ENCODE measurements at places on chromosomes 1 and 21. TPM values are rescaled to one million over a fixed set of nuclear protein-coding genes. Genes with fewer than 3 reads are reported as not detected.
A peak's percentile ranks its signal among the peaks of the same experiment; 100 is the strongest.

OPRD1 gene
- total RNA-seq = not detected

DNA sequence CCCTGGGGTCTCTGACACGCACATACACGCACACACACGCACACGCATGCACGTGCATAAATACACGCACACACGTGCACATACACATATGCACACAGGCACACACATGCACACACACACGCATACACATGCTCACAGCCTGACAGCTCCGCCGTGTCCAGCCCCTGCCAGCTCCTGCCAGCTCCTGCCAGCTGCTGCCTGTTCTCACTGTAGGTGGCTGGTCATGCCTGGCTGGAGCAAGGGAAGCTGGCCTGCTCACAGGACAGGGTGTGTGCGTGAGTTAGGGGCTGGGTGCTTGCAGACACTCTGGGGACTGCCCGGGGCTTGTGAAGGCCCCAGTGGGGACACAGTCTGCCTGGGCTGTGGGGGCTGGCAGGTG is 4.9 kb downstream of the PLCH2 start:
- DNase-seq = no peak

DMAP1 gene
- total RNA-seq = 13.7 TPM

S100A14 gene
- not detected for total RNA-seq

DNA sequence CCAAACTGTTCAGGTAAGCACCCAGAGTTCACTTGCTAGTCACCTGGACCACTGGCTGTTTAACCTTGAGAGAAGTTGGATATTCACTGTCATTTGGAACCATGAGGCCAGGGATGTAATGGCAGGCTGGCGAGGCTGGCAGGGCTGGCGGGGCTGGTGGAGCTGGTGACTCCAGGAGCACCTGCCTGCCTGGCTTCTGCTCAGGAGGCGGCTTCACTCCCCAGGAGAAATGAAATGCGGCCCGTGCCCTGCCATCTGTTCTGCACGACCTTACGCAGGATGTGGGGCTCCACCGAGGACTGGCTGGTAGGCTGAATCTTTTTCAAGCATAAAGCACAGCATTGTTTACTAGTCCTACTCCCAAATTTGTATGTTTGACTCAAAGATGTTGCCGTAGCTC is 22.7 kb upstream of the MX1 start:
- DNase-seq = no peak

DNA sequence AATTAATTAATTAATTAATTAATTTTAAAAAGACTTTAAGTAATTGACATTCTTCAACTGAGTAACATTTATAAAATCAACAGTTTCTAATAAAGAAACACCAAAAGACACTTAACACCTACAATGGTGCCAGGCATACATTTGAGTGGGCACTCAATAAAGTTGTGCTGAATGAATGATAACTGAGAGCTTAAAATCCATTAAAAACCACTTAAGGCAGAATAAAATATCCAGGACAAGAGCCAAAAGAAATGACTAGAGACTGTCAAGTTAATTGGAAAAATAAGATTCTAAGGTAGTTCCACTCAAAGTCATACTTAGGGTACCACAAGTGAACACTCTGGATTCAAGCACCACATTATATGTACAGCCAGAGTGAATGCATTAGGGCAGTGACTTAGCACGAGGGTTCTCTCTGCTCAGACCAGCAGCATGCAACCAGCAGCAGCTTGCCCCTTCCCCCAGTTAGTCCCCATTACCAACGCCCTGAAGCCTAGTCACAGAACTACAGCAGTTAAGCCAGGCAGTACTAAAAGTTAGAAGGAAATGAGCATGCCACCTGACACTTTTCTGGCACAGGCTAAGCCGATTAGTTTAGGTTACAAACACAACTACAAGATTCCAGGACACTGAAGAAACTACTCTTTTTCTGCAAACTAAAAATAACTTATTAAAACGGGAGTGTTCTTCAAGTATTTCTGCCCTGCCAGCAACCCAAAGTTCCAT is 46.5 kb downstream of the LUZP1 start:
- DNase-seq = peak; percentile 81

MTARC1 gene
- 0.59 TPM for total RNA-seq

DNA sequence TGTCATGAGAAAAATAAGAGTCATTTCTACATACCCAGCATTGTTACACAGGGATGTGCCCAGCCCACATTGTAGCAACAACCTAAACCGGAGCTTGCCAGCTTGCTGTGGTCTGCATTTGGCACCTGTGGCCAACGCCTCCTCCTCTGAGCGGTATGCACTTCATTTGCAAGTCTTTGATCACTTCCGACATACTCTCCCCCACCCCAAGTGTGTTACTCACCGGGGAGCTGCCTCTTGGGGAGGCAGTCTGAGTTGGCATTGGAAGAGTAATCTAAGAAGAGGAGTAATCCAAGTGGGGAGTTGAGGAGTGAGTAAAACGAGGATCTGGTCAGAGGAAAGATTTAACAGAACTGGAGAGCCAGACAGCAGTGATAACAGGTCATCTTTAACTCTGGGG is 3.8 kb downstream of the BCL9 start:
- DNase-seq = peak; percentile 95

KCNK2 gene
- total RNA-seq = 9.9 TPM

RHCE gene
- total RNA-seq = 1.4 TPM

DNA sequence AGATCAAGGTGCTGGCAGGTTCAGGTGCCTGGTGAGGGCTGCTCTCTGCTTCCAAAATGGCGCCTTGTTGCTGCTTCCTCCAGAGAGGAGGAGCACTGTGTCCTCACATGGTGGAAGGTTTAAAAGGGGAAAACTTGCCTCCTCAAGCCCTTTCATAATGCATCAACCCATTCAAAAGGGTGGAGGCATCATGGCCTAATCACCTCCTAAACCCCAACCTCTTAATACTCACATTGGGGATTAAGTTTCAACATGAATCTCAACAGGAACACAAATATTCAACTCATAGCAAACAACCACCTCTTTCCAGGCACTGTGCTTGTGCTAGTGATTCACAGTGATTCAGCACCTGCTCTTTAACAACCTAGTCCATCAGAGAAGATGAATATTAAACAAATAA is 4.2 kb downstream of the S100A12 start:
- DNase-seq = no peak

DNA sequence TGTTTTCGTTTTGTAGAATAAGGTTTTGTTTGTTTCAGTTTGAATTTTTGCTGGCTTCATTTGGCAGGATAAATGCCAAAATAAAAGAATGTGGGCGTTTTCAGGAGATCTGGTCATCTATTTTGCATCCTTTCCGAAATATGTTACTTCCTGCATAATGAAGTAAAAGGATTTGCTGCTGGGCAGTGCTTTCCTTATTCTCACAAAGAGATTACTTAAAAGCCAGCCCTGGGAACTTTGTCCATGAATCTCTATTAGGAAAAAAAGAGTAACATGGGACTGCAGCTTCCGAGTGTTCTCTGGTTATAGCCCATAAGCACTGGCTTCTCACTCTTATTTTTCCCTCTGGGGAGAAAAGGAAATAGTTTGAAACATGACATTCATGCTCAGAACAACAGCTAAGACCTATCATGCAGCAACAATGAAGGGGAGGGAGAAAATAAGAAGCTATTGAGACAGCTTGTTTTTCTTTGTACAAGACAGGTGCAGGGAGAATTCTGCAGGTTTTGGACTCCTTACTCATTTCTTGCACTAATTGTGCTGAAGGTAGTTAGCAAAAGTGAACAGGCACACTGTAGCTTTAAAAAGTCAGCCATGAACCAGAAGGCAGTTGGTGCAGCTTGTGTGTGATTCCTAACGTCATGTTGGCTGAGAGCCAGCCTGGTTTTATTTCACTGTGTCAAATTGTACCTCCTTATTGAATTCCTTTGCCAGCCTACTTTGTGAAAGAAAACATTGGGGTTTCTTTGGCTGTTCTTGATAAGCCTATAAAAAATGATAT is at the start of gene SAMD13:
TSS of gene SAMD13 (plus strand) at position 705 of the 781 bp plus-strand sequence. CDS start 1,527 bp downstream, outside the sequence.
- peak; percentile 81 for DNase-seq

DNA sequence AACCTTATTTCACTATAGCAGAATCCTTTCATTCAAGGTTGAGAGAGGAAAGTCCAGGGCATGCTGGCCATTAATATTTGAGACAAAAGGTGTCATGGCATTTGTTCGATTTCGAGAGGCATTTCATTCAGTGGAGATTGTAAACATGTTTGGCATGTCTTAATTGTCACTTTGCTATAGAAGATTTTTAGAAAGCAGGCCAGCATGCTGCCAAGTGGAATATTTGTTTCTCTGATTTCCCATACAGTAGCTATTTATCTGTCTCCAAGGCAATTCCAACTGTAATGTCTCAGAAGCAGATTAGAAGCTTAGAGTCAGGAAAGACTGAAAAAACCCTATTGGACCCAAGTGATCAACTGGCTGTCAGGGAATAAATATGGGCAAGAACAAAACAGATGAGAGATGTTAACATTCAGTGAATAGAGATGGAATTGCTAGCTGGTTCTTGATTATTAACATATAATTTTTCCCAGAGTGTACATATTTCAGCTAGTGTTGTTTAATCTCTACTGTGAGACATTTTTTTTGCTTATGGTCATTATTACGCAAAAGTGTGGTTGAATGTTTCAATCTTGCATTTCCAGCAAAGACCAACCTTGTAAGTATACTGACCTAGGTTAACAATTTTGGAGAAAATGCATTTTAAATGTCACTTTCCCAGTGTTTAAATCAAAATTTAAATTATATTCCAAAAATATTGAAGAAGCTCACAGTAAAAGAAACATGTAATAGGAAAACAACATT is 174.6 kb downstream of the KCNK2 start:
- DNase-seq = no peak

GRCh38 chr1:234931404-234931973 is 197.1 kb downstream of the TOMM20 start:
- no peak for DNase-seq

- no peak for DNase-seq
Observed at GRCh38 chr1:235878082-235878811, 11.5 kb upstream of the LYST start.

SLAMF9 gene
- not detected for total RNA-seq

SPATA17 gene
- total RNA-seq = 0.22 TPM

GRCh38 chr21:34510148-34511142 is 1.6 kb downstream of the KCNE1 start:
- DNase-seq = peak; percentile 76

GRCh38 chr1:5856246-5856815 is 135.9 kb downstream of the NPHP4 start:
- DNase-seq = peak; percentile 34

FHAD1 gene
- 1.3 TPM for total RNA-seq

TAS1R1 gene
- total RNA-seq = not detected

DNA sequence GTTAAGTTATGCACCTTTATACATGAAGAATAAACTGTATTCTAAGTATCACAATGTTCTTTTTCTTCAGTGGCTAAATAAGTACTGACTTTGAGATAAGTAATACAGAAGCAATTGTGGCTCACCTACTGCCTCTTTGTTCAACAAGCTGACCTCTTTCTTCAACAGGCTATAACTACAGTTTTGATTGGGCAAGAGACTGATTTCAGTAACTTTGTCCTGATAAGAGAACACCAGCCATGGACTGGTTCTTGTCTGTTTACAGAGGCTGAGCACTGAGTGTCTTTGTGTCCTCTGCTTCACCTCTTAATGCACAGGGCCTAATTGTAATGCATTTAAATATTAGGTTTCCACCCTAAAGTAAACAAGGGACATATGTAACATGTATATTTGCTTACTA is 34.6 kb upstream of the PDE4B start:
- DNase-seq = no peak

Measured in M059J (cell line).